Right hindlimb (tissue), 1 donor: ENCODE measurements at places on chromosomes 13 and 19.

- DNase-seq = no peak
Measured at GRCh38 chr13:36358175-36358718, 12.1 kb upstream of the SPART start.

DNA sequence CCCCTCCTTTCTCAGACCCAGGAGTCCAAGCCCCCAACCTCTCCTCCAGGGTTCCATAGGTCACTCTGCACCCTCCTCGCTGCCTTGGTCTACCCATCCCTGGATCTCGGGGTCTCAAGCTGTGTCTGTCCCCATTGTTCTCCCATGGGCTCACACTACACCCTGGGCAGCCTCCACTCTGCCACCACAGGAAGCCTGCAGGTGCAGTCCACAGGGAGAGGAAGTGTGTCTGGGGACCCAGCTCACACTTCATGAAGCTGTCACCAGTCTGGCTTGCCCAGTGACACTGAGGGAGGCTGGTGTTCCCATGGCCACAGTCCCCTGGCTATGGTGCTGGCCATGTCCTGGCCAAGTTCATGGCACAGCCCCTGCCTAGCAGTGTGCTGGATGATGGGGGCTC is 5.3 kb downstream of the NECTIN2 start:
- no peak for DNase-seq

GRCh38 chr13:34278780-34279179 is 460.8 kb downstream of the RFC3 start:
- no peak for DNase-seq

GRCh38 chr19:7739211-7739755 is 7.4 kb upstream of the CLEC4G start:
- no peak for DNase-seq

DNA sequence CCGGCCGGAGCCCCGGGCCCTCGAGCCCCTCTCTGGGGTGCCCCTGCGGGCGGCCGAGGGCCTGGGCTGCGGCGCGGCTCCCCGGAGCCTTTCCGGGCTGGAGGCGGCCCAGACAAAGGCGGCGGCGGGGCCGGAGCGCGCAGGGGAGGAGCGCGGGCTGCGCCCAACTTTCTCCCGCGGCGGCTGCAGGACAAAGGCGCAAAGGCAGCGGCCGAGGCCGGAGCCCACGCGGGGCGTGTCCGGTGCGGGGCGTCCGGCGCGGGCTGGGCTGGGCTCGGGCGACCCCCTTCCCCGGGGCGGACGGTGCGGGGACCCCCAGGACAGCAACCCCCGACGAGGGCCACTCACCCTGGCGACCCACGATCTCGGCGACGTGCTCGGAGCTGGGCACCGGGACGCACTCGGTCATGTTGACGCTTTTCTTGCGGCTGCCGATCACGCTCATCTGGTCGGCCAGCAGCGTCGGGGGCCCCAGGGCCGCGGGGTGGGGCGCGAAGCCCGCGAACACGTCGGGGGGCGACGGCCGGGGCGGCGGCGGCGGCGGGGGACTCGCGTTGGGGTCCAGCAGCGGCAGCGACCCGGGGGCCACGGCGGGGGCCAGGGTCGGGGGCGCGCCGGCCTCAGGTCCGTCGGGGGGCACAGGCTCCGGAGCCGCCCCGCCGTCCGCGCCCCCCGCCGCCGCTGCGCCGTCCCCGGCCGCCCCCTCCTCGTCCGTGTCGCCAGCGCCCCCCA is 843 bp downstream of the MEX3D start:
- DNase-seq = no peak

GRCh38 chr13:36275190-36276002 is 22.2 kb downstream of the CCDC169 start:
- no peak for DNase-seq

DNA sequence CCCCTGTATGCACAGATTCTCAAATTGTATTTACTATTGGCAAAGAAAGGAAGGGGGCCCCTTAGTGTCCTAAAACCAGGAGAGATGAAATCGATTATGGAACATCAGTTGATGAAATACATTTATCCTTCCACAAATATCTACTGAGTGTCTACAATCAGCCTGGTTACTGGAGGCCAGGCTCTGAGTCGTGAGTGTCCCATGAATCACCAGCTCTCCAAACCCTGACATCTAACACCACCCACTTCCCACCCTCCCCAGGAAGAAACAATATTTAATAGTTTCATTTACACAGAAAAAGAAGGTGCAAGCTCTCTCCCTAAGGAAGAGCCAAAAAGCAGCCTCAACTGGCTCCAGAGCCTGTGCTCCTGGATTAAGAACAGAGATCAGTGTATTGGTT is 25.2 kb downstream of the KCTD15 start:
- DNase-seq = no peak

DNA sequence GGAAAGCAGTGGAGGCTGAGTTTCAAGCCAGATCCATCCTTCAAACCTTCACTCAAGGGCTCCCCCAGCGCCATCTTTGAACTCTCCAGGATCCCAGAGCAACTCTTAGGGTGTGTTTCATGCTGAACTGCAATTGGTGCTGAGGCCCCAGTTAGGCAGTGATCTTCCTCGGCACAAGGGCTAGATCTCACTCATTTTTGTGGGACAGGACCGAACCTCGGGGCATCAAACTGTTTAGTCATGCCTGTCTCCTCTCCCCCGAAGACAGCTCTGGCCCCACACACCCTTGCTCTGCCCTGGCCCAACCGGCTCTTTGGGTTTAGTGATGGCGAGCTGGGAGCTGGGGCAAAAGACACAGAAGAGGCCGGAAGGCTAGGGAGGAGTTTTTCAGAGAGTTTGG is 115.1 kb downstream of the NUFIP1 start:
- no peak for DNase-seq
